ENCODE measurements at places on chromosomes 3 and 15. TPM values are rescaled to one million over a fixed set of nuclear protein-coding genes. Genes with fewer than 3 reads are reported as not detected.

DNA sequence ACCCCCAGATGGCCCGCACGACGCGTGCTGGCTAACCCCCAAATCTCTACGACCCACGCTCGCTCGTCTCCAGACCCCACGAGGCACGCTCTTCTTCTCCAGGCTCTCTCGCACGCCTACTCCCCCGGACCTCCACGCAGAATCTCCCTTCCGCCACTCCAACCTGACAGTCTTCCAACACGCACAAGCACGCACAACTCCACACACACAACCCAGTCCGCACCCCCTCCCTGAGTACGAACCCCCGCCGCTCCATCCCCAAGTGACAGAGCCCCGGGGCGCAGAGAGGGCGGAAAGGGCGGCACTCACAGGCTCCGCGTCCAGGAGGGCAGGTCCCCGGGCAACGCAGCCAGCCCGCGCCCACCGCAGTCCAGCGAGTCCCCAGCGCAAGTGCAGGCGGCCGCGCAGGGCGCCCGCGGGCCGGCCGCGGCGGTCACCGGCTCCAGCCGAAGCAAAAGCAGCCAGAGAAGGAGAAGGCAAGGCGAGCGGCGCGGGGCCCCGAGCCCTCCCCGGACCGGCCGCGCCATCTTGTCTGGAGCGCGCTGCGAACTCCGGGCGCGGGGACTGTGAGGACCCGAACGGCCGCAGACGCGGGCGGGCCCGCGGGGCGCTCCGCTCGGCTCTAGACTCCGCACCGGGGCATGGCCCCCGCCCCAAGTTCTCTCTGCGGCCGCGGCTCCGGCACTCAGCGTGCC lies 794 bp downstream of the LRIG1 start:
- H3K27me3 ChIP-seq, result no peaks in the 10 kb centered on the region
- DNase-seq, result peak; percentile 21

DNA sequence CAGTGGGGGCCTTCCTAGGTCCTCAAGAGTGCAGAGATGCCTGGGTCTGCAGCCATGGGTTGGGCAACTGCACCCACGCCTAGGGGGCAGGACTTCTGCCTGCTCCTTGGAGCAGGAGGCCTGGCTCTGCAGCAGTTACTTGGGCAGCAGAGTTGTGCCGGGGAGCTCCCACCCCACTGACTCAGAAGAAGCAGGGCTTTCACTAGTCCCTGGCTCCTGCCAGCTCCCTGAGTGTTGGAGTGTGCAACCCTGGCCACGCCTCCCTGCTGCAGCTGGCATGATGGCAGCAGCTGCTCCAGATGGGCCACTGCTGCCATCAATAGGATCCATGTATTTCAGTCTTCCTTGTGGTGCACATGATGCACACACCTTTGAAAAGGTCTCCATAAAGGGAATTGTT lies 40.6 kb upstream of the KCNH8 start:
- no peak overlapping the region for H3K27ac ChIP-seq
- H3K27me3 ChIP-seq, result no peaks in the 10 kb centered on the region
- no peak for DNase-seq
- H3K4me1 ChIP-seq, result no peaks in the 10 kb centered on the region

The CCDC9B gene
- total RNA-seq, result 2.4 TPM

DNA sequence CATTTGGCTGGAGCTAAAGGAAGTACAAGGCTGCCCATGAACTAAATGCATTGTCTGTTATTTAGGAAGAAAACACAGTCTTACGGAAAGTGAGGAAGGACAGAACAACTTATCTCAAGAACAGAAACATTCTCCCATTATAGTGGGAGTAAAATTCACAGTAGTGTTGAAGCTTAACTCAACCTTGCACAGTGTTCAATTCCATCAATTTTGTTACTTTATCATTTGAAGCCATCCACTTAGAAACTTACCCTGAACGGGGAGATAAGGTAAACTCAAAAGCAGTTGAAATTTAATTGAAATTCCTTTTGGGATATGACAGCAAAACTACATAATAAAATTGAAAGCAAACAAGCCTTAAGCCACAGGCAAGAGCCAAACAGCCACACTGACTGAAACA lies 186.9 kb downstream of the PCCB start:
- no peak overlapping the region for H3K4me3 ChIP-seq
- H3K4me1 ChIP-seq, result no peaks in the 10 kb centered on the region
- DNase-seq, result no peak
- no peak overlapping the region for H3K27ac ChIP-seq
- H3K36me3 ChIP-seq, result peaks cover 10% of the 10 kb centered on the region

The TPM1 gene
- 57.5 TPM for total RNA-seq

DNA sequence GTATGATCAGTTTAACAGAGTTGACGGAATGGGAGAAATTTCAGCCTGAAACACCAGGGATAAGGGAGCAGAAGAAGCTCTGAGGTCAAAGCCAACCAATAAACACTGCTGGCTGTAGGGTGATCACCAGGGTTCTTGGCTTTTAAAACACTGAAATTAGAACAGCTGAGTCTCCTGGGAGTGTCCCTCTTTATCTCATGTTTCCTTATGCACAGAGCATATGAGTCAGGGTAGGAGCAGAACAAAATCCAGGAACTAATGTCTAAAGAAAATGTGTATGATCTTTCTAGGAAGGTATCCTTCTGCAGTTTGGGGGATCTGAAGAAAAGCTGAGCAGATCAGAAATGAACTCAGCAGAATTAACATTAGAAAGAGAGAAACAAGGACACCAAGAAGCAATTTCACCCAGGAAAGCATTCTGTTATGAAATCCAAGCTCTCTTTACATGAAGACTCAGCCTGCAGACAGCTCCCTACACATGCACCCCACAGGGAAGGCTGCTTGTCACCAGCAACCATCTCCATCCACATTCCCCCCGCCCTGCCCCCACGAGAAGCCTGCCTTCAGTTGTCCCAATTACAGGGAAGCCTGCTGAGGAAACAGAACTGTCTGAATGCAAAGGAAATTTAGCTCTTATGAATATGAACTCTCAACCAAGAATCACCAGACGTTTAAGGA lies 469.7 kb downstream of the PDCD6IP start:
- H3K27me3 ChIP-seq, result no peaks in the 10 kb centered on the region
- no peaks in the 10 kb centered on the region for H3K4me1 ChIP-seq
- no peak overlapping the region for H3K27ac ChIP-seq
- no peaks in the 10 kb centered on the region for H3K36me3 ChIP-seq
- no peak for DNase-seq

The ROPN1 gene
- not detected for total RNA-seq
